Stimulated activated CD4-positive, alpha-beta T cell treated with anti-CD3 and anti-CD28 coated beads, Interleukin-4, amount 100 ng/mL, for 24 hours (primary cell): ENCODE measurements at places on chromosomes 3 and 15.
A peak's percentile ranks its signal among the peaks of the same experiment; 100 is the strongest.

DNA sequence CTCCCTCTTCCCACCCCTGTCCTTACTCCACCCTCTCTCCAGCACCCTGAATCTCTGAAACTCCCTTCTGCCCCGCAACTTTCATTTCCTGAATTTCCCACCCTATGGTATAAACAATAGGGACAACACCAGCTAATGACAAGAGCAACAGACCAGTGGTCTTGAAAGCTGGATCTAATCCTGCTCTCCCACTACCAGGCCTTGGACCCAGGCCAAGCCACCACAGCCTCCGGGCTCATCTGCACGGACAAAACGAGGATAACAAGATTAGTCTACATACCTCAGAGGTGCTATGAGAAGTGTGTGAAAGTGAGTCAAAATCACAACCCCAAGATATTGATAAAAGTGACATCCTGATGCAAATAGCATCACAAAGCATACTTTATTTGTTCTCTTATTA is 128.6 kb downstream of the ERC2 start:
- no peak for DNase-seq

DNA sequence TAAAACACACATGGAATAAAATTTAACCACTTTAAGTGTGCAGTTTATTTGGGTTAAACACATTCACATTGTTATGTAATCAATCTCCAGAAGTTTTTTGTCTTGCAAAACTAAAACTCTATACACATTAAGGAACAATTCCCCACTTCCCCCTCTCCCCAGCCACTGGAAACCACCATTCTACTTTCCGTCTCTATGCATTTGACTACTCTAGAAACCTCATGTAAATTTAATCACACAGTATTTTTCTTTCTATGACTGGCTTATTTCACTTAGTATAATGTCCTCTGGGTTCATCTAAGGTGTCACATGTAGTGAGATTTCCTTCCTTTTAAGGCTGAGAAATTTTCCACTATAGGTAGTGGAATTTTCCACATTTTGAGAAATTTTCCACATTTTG is 568.7 kb upstream of the UBE2E2 start:
- DNase-seq: no peak

DNA sequence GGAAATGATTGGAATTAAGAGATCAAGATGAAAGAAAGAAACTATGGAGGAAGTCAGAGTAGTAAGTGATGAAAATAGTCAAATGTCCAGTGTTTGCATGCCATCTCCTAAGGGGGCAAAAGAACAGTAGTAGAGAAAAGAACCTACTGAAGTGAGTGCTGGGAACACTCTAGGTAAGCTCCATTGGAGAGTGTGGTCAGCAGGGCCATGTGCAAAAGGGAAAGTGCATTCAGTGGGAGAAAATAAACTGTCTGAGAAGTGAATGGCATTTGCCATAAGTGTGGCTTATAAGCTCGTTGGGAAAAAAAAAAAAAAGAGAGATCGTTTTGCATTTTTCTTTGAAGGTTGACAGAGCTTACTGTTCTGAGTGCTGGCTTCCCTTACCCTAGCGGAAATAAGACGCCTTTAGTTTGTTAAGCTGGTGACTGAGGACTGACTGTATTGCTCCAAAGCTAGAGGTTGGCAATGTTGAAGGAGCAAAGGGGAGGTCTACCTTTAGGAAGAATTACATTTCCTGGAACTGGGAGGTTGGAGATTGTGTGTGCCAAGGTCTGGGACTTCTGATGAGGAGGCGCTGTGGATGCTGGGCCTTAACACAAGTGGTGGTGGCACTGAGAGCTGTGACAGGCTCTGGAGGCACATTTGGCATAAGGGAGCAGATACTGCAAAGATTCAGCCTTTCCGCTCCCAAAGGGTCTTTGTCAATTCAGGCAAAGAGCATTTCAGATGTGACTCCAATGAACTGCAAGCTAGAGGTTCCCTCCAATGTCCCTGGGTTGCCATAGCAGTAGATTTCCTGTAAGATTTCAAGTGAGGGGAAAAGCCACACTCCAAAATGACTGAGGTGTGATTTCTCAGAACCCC is 287.8 kb upstream of the SATB1 start:
- DNase-seq: peak; percentile 40

GRCh38 chr15:70608144-70608543 is 155.2 kb downstream of the UACA start:
- no peak for DNase-seq

DNA sequence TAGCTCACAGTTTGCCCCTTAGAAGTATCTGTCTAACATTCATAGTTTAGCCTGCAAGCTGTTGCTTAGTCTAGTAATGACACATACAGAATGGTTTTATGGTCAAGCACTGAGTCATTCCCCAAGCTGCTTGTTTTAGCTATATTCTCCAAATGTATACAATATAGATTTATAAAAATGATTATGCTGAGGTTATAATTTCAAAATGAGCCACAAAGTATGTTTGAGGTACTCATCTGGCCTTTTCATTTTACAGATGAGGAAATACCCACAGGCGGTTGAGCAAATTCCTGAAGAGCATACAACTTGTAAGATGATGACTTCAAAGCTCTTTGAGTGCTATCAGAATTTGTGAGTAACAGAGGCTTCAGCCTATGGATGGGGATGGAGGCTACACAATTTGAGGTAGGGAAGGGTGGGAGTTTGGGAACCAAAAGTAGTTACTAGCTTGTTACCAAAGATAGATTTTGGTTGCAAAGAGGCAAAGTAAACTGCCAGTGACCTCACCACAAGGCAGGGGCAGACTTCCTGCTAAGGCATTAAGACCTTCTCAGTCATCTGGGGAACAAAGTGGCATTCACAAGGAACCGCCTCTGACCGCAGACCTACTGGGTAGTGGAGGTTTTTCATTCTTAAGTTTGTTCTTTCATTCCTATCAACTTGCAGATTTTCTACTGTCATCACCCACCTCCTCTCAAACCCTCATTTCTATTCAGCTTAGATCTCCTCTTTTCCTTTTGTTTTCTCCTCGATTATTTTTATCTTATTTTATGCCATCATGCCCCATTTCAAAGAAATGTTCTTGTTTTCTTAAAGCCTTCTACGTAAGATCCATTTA is 257.2 kb upstream of the NECTIN3 start:
- peak; percentile 50 for DNase-seq

GRCh38 chr3:66991459-66991858 is 6.6 kb upstream of the KBTBD8 start:
- DNase-seq: no peak

- DNase-seq: no peak
Measured at GRCh38 chr3:134847349-134847748, 52.3 kb downstream of the EPHB1 start.
